ENCODE measurements at places on chromosomes 2 and 18. TPM values are rescaled to one million over a fixed set of nuclear protein-coding genes. Genes with fewer than 3 reads are reported as not detected.

Gene MBP
- total RNA-seq, result 3.6 TPM

Gene MOGAT1
- not detected for total RNA-seq

Gene IL36G
- not detected for total RNA-seq

Gene TRAK2
- total RNA-seq, result 81.1 TPM

Gene ACTR3
- total RNA-seq, result 120 TPM

Gene MAP3K19
- not detected for total RNA-seq

Gene RAB27B
- total RNA-seq, result 0.77 TPM

Gene PDIA6
- 275 TPM for total RNA-seq

Gene IL18R1
- 5.4 TPM for total RNA-seq

Gene EXOC6B
- total RNA-seq, result 25.9 TPM

Gene IL1F10
- total RNA-seq, result not detected

Gene STAM2
- 43.3 TPM for total RNA-seq

Gene CTDSP1
- total RNA-seq, result 40.6 TPM

Gene COLEC12
- 60.6 TPM for total RNA-seq

Gene CDK5R2
- 0.17 TPM for total RNA-seq

Data from fibroblast of lung (primary cell).